ENCODE measurements at places on chromosomes 4 and X.

DNA sequence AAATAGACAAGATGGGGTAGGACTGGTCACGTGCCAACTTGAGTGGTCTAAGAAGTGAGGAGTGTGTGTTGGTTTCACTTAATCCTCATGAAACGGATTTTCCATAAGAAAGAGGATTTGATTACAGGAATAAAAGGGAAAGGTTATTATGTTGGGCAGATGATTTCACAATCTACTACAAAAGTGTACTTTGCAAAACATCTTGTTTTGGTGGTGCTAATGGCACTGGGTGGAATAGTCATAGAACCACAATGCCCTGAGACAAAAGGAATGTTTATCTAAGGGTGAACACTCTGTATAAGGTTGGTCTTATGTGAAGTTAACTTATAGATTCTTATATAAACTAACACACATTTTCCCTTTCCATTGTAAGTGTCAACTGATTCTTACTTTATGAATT lies 45.6 kb downstream of the GLUD2 start:
- no peak for DNase-seq

- DNase-seq: no peak
Measured at GRCh38 chr4:40228497-40229365, 31.9 kb downstream of the RHOH start.

GRCh38 chr4:76238236-76238635 lies 13.3 kb upstream of the FAM47E start:
- no peak for DNase-seq

DNA sequence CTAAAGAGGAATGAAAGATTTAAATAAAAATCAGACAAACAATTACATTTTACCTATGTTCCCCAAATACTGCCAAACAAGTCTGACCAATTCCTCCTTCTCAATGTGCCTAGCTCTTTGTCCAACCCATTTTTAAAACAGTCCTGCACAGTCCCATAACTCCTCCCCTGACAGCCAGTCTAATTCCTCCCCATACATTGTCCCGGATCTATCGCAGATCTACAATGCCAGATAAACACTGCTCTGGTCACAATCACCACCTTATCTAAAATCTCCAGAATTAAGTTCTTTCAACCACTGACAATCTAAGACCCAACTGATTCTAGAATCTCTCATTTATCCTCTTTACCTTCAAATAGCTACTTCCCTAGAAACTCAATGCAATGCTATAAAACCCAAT lies 176.0 kb downstream of the APBB2 start:
- DNase-seq: peak; percentile 42

DNA sequence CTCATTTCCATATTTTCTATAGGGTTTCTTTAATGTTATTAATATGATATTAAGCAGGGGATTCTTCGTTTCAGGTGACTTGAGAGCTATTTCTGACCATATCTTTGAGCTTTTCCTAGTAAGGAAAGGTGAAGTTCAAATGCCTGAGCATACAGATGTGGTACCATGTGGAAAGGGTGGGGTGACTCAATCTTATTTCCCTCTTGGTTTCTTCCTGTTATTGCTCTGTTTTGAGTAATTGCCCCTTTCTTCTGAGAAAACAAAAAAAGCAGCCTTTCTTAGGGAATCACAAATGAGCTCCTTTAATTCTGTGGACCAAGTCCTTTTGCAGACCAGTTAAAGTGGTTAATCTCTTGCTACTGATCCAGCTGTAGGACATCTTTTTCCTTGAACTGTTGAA lies 41.0 kb upstream of the AGA start:
- no peak for DNase-seq

GRCh38 chr4:155679343-155679742 lies 12.7 kb downstream of the GUCY1A1 start:
- DNase-seq: no peak

GRCh38 chr4:83082777-83083176 lies 31.8 kb downstream of the PLAC8 start:
- no peak for DNase-seq

- peak; percentile 32 for DNase-seq
Measured at GRCh38 chrX:100512471-100512870, 72.3 kb upstream of the TNMD start.

- DNase-seq: no peak
Measured at GRCh38 chrX:16462912-16463311, 187.0 kb upstream of the S100G start.

DNA sequence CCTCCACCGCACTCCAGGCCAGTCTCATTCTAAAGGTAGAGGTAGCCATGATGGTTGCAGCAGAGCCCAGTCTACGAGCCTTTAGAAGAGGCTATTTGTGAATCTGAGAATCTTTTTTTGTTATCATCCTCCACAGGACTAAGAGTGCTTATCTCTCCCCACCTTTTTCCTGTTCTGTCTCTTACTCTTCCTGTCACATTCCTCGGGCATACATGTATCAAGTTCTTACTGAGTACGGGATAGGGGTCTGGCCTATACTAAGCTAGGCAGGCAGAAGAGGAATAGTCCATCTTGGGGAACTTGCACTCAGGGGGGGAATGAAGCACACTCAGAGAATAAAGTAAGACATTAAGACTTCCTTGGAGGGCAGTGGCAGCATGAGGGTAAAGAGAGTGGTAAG lies 25.7 kb downstream of the LAS1L start:
- no peak for DNase-seq
